ENCODE measurements at places on chromosomes 1 and 21.

- peak; percentile 56 for DNase-seq
These were observed 10.9 kb downstream of the MORC3 start for GRCh38 chr21:36330904-36331303.

GRCh38 chr1:201370500-201370899, 7.0 kb downstream of the TNNT2 start:
- no peak for DNase-seq

DNA sequence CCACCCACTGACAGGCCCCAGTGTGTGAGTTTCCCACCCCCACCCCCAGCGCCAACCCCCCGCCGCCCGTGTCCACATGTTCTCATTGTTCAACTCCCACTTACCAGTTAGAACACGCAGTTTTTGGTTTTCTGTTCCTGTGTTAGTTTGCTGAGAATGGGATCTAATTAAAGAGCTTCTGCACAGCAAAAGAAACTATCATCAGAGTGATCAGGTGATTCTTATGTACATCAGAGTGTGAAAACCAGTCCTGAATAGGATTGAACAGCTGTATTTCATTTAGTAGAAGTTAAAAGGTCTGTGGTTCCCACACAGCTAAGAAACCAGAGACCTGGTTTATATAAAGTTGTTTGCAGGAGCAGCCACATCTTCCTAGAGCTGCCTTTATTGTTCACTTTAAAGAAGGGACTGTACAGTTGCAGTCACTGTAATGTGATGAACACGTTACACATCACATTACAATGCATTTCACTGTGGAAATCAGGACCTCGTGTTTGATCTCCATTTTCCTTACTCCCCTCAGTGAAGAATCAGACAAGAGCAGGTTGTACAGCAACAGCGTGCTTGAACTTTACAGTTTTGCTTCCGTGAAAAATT, 1.2 kb downstream of the GBP6 start:
- no peak for DNase-seq

DNA sequence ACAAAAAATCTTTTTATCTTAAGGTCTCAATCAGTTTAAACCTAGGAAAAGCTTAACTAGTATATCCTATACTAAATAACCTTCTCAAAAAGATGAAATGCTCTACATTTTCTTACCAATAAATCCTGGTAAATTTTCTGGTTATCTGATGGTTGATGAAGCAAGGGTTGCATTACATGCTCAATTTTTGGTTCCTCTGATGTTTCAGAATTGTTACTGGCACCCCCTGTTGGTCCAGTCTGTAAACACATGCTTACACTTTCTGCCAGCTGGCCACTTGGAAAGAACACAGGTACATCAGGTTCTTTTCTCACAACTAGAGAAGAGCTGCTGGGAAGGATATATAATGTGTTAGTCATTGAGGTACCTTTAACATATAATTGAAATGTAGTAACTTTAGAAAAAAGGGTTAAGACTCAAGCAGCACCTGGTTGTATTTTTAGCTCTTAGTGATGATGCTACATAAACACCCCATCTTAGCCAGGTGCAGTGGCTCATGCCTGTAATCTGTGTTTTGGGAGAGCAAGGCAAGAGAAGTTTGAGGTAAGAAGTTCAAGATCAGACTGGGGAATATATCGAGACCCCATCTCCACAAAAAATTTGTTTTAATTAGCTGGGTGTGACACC, 30.9 kb upstream of the TAL1 start:
- DNase-seq = peak; percentile 37

DNA sequence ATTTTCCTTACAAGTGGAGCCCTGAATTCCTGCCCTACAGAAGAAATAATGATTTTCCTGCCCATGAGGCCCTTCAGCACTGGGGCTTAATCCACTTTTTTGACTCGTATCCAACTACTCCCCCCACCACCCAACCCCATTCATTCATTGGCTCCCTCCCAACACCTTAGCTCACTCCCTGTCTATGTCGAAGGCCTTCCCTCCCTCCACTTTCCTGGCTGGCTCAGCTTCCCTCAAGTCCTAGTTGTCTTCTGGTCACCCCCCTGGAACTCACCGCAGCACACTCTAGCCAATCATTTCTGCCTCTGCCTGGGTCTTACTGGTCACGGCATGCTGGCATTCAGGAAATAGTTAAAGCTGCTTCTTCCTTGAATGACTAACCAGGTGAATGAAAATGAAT, 118.9 kb downstream of the PGBD5 start:
- no peak for DNase-seq

DNA sequence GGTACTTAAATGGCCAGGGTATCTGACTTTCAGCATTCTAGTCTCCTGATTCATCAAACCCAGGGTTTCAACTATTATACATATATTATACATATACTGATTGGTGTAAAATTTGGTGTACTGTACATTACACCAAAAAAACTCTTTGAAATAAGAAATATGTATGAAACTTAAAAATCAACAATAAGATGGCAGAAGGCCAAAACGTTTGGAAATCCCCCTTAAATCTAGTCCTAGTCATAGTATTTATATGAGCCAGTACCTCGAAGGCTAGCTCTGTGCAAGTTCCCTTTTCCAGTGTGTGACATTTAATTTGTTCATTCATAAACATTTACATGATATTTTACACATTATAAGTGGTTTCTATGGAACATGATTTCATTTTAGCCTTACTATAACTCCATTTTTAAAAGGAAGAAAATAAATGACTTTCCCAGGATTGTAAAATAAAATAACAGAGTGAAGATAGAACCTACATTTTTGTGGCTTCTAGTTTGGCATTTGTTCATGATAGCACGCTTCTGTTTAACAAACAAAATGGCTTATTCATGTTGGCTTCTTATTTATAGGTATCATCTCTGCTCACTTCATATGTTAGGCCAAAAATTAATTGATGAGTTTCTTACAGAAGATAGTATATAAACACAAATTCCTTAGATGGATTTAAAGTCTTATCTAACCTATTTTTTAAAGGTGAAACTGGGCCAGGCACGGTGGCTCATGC, 18.8 kb upstream of the ZNF281 start:
- DNase-seq = no peak

DNA sequence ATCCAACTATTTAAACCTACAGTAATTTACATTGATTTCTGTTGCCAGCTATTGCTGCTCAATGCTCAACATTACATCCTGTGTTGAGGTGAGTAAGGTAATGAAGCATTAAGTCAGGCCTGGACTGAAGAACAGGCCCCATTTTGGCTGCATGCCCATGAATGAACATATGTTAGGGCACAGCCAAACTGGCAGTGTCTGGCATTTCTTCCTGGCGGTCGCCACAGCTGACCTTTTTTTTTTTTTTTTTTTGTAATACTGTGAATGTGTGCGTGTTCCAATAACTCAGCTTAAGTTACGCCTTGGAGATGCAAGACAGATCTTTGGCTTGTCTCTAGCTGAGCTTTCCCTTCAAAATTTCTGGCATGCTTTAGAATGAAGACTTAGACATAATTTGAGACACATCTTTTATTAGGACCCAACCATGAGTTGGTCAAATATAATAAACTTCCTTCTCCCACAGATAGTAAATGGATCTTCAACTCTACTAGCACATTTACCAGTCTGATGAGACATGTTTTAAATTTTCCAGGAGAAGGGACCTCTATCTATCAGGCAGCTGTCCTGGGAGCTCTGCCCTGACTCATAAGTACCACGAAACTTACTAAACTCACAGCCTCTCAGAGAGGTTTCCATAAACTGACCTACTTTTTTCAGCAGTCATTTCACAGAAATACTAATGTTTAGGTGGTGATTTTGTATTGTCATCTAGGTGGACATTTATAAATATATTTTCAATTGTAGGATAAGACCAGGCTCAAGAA, 341.1 kb upstream of the RUNX1 start:
- DNase-seq = no peak

DNA sequence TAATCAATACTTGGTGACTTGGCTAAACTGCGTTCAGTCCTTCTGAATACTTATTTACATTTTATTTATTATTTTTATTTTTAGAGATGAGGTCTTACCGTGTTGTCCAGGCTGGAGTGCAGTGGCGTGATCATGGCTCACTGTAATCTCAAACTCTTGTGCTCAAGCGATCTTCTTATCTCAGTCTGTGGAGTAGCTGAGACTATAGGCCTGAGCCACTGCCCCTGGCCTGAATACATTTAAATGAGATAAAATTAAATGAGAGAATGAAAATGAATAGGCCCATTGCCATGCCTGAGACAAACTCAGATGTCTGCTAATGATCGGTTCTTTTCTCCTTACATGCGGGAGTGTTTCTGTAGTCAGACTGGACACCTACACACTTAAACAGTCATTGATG, 86.0 kb downstream of the GALNT2 start:
- no peak for DNase-seq

GRCh38 chr1:215043401-215043800, 39.1 kb upstream of the KCNK2 start:
- DNase-seq = no peak
